ENCODE measurements at places on chromosomes 5 and 9.

DNA sequence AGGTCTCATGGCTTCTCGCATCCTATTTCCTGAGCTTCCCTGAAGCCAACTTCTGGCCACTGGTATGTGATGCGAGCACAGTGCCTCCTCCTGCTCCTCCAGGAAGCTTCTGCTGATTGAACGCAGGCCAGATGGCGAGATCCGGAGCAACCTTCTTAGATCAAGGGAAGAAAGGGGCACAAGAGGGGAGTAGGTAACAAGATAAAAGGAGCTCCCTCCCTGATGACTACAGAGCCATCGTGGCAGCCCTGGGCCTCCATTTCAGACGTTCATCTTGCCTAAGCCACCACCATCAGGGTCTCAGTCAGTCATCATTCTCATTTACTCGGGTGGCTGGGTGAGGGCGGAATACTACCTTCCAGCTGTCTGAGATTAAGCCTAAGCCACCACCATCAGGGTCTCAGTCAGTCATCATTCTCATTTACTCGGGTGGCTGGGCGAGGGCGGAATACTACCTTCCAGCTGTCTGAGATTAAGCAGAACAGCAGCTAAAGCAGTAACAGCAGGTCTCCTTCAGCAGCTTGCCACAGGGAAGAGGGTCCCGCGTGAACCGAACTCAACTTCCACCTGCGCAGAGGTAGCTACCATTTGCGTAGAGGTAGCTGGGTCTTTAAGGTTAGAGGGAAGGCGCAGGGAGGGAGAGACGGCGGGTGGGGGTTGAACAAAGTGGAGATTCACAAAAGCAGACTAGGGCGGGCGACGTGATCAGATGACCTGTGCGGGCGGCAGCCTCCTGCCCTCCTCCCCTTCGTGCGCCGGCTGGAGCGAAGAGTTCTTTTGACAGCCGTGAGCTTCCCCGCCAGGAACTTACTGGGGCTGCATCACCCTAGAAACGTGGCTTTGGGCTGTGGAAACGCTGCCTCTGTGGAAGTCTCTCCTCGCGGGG lies 27.9 kb upstream of the MGAT1 start:
- peak; percentile 81 for DNase-seq

GRCh38 chr5:80275347-80275746 lies 19.5 kb upstream of the SERINC5 start:
- peak; percentile 47 for DNase-seq

DNA sequence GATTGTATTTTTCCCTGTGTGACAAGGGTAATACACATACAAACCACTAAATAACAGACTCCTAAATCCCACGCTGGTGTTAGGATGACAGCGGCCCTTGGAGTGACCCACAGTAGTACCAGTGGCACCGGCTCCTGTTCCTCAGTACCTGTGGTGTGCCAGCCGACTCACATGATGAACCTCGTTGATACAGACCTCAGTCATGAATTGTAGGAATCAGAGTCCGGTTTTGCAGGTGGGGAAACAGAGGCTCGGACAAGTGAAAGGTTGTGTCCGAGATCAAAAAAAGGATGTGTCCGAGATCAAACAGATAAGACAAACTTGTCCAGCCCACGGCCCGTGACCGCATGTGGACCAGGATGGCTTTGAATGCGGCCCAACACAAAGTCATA lies 78.0 kb downstream of the AMBP start:
- DNase-seq: no peak

- DNase-seq: no peak
Measured at GRCh38 chr9:20872340-20872977, 159.0 kb downstream of the HACD4 start.

- no peak for DNase-seq
Measured at GRCh38 chr9:137913132-137913531, 35.5 kb downstream of the CACNA1B start.

DNA sequence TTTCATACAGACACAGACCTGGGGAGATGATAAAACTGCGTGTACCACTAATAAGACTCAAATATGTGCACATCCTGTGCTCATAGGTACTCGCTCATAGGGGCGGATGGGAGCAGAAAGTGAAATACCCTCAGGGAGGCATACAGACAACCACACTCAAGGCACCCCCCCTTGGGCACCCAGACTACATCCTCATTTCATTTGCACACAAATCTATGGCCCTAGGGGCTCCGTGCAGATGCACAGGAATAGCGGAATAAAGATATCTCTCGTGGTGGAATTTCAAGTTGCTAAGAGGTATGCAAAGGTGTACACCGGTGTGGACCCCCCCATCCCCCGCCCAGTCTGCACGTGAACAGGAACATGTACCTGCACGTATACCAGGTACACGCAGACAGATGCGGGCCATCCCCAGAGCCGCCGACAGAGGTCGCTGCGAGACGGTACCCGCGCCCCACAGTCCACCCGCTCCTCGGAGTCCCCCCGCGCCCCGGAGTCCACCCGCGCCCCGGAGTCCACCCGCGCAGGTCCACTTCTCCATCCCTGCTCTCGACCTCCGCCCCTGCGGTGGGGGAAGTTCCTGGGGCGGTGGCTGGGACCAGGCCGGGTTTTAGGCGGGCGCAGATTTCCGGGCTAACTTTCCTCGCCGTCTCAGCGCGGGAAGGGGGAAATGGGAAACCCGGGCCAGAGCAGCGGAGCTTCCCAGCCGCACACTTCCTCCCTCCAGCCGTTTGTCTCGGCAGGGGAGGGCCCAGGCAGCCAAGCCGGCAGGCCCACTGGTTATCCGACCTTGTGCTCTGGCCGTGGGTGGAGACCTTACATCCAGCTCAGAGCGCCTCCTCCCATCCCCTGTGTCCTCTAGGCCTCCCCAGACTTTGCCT lies 1.0 kb upstream of the IL12B start:
- peak; percentile 83 for DNase-seq

DNA sequence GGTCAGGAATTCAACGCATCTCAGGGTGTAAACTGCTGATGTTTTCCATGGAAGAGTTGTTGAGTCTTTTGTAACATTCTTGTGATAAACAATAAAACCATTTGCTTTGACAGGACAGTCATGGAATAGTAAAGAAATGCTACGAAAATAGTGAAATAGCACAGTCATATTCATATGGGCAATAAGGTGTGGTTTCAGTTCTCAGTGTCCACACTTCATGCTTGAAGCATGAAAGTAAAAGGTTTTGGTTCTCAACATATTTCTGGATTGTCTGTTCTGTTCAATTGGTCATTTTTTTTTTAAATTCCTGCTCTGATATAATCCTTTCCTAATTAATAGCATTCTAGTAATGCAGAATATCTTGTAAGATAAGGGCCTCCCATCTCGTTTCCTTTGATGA lies 467.6 kb upstream of the ZNF608 start:
- no peak for DNase-seq

- no peak for DNase-seq
Measured at GRCh38 chr9:133506653-133507038, 18.1 kb downstream of the MYMK start.

DNA sequence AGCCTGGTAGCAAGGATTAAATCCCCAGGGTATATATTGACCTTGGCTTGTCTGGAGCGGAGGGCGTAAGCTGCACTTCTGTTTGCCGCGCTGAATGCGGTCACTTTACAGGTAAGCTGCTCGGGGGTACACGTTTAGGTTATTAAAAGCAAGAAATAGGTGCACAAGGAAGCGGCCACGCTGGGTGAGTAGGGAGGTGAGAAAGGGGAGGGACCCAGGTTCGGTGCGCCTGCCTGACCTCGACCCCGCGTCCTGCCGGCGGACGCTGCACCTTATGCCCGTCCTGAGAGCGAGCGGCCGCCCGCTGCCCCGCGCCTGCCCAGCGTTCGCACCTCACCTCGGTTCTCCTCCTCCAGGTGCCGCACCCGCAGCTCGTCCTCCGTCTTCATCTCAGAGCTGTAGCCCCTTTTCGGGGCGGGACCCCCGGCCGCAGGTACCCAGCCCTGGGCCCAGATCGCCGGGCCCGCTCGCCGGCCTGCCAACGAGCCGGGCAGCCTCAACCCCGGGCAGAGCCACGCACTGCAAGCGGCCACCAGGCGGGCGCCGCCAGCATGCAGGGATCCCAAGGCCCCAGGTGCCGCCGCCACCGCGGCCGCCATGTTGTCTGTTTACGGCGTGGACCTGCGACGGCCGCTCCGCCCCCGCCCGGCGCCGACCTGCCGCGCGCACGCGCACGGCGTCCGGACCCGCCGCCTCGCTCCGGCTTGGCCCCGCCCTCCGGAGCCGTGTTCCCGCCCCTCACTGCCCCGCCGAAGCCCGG lies at the start of gene AUH:
Gene AUH, minus strand, starts transcription at position 628 of the 760 bp plus-strand sequence. Its CDS starts 29 bp downstream, at position 599.
- peak; percentile 89 for DNase-seq

DNA sequence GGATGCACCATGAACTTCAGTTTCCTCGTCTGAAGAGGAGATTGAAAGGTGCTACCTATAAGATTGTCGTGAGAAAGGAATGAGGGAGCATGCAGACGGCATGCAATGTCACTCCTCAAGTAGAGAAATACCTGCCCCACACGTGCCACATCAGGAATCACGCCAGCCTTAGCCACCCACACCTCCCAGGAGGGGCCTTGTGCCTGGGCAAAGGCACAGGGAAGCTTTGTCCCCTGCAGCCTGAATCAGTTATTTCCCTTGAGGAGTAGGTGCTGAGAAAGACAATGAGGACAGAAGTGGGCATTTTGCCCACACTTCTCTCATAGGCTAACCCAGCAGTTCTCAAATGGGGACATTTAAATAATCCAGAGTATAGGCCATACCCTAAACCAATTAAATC lies 31.0 kb downstream of the FSTL4 start:
- DNase-seq: no peak

DNA sequence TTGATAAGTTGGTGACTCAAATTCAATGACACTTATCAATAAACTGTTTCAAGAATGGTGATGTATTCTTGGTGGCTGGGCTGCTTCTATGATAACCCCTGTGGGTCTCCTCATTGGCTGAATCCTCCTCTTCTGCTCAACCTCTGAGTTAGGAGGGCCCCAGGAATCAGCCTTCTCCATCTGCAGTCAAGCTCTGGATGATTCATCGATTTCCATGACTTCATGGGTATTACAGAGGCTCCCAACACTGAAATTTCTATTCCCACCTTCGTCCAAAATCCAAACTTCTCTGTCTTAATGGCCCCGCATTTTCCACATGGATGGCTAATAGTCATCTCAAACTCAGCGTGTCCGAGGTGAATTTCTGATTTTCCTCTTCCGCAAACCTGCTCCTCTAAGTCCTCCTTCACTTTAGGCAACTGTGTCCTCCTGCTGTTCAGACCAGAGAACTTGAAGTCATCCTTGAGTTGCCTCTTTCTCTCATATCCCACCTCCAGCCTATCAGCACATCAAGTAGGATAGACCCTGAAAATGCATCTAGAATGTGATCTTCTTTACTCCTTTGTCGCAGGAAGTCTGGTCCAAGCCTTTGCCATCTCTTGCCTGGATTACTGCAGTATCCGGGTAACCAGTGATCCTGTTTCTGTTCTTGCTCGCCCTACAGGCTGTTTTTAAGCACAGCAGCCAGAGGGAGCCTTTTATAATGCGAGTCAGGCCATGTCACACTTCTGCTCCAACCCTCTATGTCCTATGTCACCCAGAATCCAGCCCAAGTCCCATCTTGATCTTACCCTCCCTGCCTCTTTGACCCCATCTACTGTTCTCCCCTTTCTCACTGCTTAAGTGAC lies 41.4 kb upstream of the IL7R start:
- DNase-seq: peak; percentile 67

DNA sequence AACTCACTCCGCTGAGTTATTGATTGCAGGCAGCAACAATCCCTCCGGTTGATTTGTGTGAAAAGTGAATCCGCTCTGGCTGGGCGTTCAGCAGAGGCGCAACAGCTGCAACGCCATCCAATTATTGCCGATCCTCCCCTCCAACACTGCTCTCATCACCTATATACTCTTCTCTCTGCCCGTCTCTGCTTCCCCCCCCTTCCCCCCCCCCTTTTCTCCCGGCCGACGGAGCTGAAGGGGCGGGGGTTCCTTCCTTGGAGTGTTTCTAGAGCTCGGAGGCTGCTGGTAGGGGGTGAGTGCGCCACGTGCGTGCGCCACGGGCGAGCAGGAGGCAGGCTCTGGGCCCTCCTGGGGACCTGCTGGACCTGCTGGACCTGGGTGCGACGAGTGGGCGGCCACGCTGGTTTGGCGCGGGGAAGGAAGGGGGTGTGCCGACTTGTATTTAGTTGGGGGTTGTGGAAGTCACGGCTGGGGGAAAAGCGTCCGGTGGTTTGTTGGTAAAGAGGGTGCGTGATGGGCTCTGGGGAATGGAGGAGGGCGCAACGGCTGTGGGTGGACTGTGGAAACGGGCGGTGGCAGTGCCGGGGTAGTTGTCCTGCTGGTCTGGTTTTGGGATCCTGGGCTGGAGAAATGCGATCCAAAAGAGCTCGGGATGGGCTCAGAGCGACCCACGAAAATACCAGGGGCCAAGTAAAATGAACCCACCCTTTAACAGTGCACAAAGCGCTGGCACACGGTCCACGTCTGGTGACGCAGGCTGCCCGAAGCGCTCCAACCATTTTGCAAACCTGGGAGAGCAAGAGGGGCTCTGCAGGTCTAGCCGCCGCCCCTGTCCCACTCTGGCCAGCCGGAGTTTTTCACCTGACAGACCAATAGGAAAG lies 6.4 kb upstream of the MEF2C start:
- no peak for DNase-seq

DNA sequence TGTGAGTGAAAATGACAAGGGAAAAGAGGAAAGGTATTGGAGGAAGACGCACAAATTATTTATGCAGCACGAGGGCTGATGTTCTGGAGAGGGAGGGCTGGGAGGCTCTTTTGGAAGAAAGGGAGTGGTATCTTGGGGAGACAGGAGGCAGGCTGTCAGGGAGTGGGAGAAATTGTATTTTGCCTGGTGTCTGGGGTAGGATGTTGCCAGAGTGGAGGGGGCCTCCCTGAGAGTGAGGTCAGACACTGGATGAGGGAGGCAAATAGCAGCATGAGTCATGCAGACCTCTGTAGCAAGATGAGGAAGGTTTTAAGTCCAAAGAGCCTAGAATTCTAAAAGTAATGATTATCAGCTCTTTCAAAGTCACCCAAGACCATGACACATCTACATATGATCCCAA lies 158.0 kb downstream of the DMRT2 start:
- no peak for DNase-seq

DNA sequence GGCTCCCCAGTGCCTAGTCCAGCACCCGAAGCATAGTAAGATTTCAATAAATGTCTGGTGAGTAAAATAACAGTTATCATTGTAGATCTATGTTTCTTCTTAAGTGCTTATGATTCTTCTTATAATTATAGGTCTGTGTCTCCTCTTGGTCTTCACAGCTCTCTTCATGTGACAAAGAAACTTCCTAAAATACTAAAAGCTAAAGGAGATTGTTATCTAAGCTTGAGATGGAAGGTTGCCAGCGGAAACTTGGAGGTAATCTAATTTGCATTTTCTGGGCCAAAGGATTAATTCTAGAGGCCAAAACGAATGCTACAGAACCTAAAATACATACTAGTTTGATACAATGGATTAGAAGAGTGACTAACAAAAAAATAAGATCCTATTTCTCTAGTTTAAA lies 13.6 kb upstream of the ARHGAP26 start:
- no peak for DNase-seq

GRCh38 chr9:5448461-5449435 lies 1.6 kb upstream of the CD274 start:
- DNase-seq: no peak

GRCh38 chr9:74887981-74888370 lies 255 bp upstream of the TRPM6 start:
- no peak for DNase-seq

GRCh38 chr9:135526730-135527571 lies 5.7 kb downstream of the LCN1 start:
- DNase-seq: no peak

All from CD4-positive, alpha-beta T cell treated with Interleukin-12 subunit alpha and Interleukin-12 subunit beta, for 1 hour (primary cell).